ENCODE measurements at places on chromosomes 12 and 14. TPM values are rescaled to one million over a fixed set of nuclear protein-coding genes. Genes with fewer than 3 reads are reported as not detected.

Gene ADAM21
- polyA plus RNA-seq = not detected

Gene CCDC196
- polyA plus RNA-seq = not detected

Gene SELPLG
- 4.5 TPM for polyA plus RNA-seq

Gene VPS37B
- polyA plus RNA-seq = 17.4 TPM

DNA sequence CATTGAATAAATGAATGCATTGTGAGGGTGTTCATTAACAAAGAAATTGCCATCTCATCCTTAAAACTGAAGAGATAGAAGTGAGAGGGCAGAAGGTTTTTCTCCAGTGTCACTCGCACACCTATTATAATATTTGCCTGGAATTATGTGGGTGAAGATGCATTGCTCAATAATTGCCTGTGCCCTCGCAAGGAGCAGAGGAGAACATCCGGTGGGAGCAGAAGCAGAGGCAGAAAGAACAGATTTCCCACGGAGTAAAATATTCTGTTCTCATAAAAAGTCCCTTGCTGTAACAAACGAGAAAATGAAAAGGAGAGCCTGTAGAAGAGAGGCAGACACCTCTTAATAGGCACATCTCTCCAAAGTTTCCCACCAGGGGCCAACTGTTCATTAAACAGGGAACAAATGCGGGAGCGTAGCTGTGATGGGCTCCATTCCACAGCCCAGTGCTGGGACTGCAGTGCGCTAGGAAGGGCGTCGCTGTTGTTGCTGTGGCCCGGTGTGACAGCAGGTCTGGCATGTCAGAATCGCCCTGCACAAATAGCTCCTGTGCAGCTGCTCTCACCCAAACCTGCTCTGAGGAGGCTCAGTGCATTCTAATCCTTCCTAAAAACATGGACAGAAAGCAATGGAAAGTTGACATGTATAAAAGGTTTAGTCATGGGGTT is 359.8 kb downstream of the APAF1 start:
- DNase-seq = no peak

DNA sequence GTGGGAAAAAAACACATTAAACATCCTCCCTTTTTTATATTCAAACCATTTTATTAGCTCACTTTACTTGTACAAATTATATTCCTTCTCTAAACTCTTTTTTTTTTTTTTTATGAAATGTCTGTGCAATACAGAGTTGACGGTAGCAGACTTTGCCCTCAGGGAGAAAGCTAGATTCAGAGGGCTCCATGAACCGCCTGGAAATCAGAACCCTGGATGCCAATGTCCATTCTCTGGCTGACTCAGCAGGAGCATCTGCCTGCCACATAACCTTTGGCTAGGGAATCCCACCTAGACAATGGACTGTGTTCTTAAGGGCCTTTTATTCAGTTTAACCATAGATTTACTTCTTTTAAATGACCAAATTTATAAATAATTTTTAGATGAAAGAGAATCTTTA is 467.0 kb downstream of the MDGA2 start:
- no peak for DNase-seq

DNA sequence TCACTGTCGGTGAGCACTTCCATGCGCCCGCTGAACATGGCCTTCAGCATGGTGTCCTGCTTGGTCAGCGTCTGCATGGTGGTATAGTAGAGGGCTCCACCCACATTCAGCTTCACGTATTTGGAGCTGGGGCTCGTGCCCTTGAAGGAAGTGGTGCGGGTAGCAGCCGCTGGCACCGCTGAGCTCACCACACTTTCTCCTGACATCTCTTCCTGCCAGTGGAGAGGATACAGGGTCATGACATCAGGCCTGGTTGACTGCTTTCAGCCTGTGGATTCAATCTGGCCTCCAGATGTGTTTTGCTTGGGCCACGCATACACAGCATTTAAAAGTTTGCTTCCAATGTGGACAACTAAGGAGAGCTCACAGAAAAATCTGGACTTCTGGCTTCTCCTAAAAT is 7.6 kb downstream of the KCTD10 start:
- DNase-seq = no peak

- no peak for DNase-seq
Observed at GRCh38 chr12:96313606-96314005, 86.6 kb downstream of the CDK17 start.

DNA sequence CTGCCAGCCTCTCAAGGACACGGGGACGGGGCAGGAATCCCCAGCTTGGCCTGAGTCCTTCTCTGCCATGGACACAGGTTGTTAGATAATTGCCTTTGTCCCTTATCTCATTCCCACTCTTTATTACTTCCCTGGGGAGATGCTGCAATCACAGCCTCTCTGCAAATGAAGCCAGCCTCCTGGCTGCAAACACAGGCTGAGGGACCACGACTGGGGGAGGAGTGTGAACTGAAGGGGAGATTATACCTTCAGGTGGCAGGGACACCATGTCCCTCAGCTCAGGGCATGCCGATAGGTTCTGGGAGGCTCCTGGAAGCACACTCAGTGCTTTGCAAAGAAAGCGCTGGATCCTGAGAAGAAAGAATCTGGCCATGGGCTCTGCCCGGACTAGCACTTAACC is 16.1 kb upstream of the CHGA start:
- DNase-seq = no peak

GRCh38 chr14:54172562-54172961 is 215.9 kb upstream of the BMP4 start:
- no peak for DNase-seq

DNA sequence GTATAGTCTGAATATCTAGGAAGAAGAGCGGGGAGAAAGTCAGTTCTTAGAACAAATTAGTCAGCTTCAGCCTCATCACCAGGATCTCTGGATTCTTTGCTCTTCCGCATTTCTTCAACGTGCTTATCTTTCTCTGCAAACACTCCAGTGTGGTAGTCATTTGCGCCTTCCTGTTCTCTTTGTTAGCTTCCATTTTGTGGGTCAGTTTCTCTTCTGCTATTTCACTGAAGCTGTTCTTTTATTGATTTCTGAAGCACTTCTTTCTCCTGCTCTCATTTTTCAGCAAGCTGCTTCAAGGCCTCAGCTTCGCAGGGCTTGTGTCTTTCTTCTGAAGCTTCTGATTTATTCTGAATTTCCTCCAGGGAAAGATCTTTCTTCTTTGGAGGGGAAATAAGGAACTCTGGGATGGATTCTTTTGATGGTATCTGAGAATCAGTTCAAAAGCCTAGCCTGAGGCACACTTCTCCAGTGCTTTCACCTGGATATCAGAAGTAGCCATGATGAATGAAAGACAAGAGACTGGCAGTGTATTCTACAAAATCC is 13.5 kb downstream of the AMN1 start:
- DNase-seq = no peak
